ENCODE measurements at places on chromosomes 12 and 14. TPM values are rescaled to one million over a fixed set of nuclear protein-coding genes. Genes with fewer than 3 reads are reported as not detected.

The SLC39A2 gene
- 33.1 TPM for total RNA-seq

The OAS1 gene
- total RNA-seq = 25.9 TPM

The ZNF705A gene
- not detected for total RNA-seq

The NINJ2 gene
- 7.6 TPM for total RNA-seq

The SYNDIG1L gene
- total RNA-seq = not detected

The MDGA2 gene
- total RNA-seq = 0.16 TPM

The C12orf54 gene
- total RNA-seq = not detected

DNA sequence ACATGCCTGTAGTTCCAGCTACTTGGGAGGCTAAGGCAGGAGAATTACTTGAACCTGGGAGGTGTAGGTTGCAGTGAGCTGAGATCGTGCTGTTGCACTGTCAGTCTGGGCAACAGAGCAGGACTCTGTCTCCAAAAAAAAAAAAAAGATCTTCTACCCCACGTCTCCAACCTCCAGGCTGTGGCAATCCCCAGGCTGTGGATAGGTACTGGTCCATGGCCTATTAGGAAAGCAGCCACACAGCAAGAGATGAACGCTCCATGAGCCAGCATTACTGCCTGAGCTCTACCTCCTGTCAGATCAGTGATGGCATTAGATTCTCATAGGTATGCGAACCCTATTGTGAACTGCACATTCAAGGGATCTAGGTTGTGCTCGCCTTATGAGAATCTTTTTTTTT lies 6.1 kb upstream of the PTGES3 start:
- no peak for DNase-seq

- no peak for DNase-seq
These were observed 34.8 kb downstream of the NFKBIA start for GRCh38 chr14:35369701-35370191.

- DNase-seq = no peak
These were observed 8.5 kb upstream of the AK7 start for GRCh38 chr14:96383445-96383844.

DNA sequence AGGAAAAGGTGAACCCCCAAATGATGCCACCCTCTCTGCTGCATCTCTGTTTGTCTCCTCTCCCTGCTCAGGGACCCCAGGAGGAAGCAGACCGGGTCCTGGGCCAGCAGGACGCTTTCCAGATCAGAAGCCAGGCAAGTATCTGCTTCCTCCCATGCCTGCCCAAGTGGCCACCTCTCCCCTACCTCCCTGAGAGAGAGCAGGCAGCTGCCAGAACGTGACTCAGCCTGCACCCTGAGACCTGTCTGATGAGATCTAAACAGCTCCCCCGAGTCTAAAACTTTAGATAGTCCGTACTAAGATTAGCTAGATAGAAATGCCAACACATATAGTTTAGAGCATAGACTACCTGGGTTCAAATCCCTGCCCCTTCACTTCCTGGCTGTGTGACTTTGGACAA lies 31.2 kb upstream of the OAS1 start:
- no peak for DNase-seq

- DNase-seq = peak; percentile 89
These were observed 12.9 kb downstream of the MMP14 start for GRCh38 chr14:22849212-22849819.

DNA sequence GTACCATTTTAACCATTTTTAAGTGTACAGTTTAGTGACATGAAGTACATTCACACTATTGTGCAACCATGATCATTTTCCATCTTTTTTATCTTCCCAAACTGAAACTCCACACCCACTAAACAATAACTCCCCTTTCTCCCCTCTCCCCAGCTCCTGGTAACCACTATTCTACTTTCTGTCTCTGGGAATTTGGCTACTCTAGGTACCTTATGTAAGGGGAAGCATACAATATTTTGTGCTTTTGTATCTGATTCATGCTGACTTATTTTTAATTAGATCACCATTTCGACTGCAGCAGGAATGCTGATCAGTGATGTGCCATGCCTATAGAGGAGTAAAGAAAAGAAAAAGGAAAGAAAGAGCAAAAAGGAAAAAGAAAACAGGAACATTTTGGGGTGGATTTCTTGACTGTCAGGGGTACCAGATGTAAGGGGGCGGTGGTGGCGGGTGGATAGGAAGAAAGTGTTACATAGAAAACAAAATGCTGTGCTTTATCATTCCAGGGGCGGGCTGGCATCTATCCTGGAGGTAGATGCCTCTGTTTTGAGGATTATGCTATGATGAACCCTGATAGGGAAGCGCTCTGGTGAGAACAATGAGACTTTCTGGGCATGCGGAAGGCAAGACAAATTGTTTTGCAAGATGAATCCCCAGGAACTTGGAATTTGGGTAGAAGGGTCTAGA lies 45.2 kb upstream of the CTDSP2 start:
- peak; percentile 66 for DNase-seq

GRCh38 chr14:105358140-105358846 lies 40.0 kb upstream of the TEX22 start:
- no peak for DNase-seq
